WTC11 (cell line): ENCODE measurements at places on chromosomes 7 and 10. TPM values are rescaled to one million over a fixed set of nuclear protein-coding genes. Genes with fewer than 3 reads are reported as not detected.
A peak's percentile ranks its signal among the peaks of the same experiment; 100 is the strongest.

The SUFU gene
- 11.6 to 13.1 TPM (median 12.8 TPM) in 3 replicates for total RNA-seq

The ARL4A gene
- 20.9 to 25.4 TPM (median 21.9 TPM) in 3 replicates for total RNA-seq

The SPDYE2B gene
- 0.23 TPM in 1 of 3 replicates, not detected in the others for total RNA-seq

The FXYD4 gene
- total RNA-seq: not detected in 3 replicates

DNA sequence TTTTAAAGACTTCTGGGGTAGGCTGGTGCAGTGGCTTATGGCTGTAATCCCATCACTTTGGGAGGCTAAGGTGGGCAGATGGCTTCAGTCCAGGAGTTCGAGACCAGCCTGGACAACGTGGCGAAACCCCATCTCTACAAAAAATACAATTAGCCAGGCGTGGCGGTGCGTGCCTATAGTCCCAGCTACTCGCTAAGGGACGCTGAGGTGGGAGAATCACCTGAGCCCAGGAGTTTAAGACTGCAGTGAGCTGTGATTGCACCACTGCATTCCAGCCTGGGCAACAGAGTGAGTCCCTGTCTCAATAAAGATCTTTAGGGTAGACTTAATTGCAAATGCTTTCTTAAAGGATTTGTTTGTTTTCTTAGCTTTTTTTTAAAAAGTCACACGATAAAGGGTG is 29.3 kb downstream of the PTPN12 start:
- H3K4me1 ChIP-seq: peaks cover 55% of the 10 kb centered on the region
- no peak for DNase-seq
- no peaks in the 10 kb centered on the region for H3K27me3 ChIP-seq
- H3K4me3 ChIP-seq: no peak overlapping the region

GRCh38 chr10:58219875-58220274 is 47.8 kb downstream of the IPMK start:
- H3K36me3 ChIP-seq: no peaks in the 10 kb centered on the region
- H3K4me1 ChIP-seq: no peaks in the 10 kb centered on the region
- H3K4me3 ChIP-seq: no peak overlapping the region
- no peak for DNase-seq

DNA sequence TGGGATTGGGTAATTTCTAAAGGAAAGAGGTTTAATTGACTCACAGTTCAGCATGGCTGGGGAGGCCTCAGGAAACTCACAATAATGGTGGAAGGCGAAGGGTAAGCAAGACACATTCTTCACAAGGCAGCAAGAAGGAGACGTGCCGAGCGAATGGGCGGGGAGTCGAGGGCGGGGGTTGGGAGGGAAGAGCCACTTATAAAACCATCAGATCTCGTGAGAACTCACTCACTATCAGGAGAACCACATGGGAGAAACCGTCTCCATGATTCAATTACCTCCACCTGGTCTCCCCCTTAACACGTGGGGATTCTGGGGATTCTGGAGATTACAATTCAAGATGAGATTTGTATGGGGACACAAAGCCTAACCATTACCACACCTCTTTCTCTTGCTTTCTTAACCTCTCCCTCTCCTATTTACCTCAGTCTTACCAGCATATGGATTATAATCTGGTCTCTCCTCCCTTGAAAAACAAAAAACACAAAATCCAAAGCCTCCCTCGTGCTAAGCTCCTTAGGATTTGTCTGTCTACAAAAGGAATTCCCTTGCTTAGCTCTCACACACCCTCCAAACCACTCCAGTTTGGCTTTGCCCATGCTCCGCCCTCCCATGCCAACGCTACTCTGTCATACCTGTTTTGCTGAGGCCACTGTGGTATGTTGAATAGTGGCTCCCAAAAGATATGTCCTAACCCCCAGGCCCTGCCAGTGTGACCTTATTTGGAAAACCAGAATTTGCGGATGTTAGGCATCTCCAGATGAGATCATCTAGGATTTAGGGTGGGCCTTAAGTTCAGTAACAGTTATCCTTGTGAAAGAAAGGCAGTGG is 19.6 kb upstream of the EFCAB10 start:
- H3K27me3 ChIP-seq: no peaks in the 10 kb centered on the region; the same call in 1 of the 2 replicates
- peaks cover 7% of the 10 kb centered on the region; the same call in 1 of the 2 replicates for H3K36me3 ChIP-seq
- peak overlapping the region; percentile 38; the same call in 1 of the 2 replicates for H3K27ac ChIP-seq
- DNase-seq: no peak

DNA sequence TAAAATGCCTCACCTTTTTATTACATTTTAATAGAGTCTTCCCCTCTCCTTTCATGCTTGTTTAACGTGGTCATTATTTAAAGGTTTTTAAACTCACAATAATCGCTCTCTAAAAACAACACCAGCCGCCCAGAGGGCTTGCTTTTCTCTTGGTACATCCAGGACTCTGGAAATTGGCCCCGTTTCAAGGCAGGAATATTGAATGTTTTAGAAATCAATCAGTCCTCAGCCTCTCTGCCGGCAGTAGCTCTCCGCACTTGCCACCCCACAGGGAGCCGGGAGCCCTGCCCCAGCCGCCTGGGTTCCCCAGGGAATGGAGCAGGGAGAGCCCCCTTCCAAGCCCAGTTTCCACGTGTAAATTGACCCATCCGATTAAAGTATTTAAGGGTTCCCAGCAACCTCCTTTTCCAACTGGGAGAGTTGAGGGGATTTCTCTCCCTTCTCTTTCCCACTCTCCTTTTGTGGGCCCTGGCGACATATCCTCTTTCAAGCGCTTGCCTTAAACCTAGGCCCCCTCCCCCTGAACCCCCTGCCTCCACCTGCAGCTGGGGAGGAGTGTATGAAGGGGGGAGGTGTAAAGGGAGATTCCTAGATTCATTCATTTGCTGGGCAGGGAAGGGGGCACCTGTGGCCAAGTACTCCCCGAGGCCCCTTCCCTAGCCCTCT is 1.9 kb downstream of the FGF8 start:
- H3K4me3 ChIP-seq: peak overlapping the region; percentile 61
- H3K27me3 ChIP-seq: peaks cover 68% of the 10 kb centered on the region
- peaks cover 49% of the 10 kb centered on the region for H3K4me1 ChIP-seq
- H3K27ac ChIP-seq: no peak overlapping the region

DNA sequence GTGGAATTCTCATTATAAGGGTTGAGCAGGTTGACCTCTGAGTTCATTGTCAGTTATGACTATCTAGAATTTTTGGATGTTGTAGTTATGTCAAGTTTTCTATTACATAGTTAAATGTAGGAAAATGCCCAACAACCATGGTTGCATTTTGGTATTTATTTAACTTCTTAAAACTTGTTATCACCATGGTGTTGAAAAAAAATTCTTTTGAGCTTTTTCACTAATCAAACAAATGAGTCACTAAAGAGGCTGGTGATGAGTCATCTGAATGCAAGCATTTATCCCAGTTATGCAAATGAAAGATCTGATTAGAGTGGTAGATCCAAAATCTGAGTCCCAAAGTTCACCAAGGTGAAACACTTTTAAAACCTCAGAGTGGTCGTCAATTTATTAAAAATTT is 624.7 kb upstream of the IGFBP3 start:
- H3K4me3 ChIP-seq: no peak overlapping the region
- DNase-seq: no peak
- H3K27ac ChIP-seq: no peak overlapping the region
- H3K4me1 ChIP-seq: peaks cover 13% of the 10 kb centered on the region
- peaks cover 9% of the 10 kb centered on the region for H3K27me3 ChIP-seq
